ENCODE measurements at places on chromosomes 7 and 10.

- DNase-seq, result no peak
Measured at GRCh38 chr10:86801995-86802394, 45.6 kb downstream of the BMPR1A start.

DNA sequence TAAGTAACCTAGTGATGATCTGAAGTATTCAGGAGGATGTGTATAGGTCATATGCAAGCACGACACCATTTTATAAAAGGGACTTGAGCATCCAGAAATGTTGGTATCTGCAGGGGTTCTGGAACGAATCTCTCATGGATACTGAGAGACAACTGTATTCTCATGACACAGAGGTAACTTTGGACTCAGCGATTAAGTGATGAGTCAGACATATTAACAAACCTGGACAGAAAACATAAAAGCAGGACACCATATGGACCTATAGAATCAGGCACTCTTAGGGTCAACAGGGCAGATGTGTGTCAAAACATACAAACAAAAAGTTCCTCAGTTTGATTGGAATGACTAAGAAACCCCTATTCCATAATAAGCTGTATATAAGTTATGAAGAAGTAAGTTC, 248.1 kb downstream of the ANKRD7 start:
- no peak for DNase-seq

GRCh38 chr10:1272777-1273161, 216.6 kb downstream of the WDR37 start:
- no peak for DNase-seq

DNA sequence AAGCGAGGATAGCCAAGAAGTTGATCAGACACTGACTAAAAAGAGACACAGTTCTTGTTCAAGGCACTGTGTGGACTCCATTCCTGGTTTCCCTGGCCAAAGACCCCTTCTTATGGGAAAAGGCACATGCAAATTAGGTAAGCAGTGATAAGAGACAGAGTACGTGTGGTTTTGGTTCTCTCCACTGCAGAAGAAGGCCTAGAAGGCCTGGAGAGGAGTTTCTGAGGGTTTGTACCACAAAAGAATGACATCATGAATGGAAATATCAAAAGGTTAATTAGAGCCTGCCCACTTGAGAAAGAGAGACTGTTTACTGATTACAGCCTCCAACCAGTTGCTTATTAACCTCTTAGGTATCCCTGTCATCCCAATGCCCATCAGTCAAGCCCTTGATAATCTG, 137.5 kb downstream of the ZNF365 start:
- DNase-seq, result no peak

DNA sequence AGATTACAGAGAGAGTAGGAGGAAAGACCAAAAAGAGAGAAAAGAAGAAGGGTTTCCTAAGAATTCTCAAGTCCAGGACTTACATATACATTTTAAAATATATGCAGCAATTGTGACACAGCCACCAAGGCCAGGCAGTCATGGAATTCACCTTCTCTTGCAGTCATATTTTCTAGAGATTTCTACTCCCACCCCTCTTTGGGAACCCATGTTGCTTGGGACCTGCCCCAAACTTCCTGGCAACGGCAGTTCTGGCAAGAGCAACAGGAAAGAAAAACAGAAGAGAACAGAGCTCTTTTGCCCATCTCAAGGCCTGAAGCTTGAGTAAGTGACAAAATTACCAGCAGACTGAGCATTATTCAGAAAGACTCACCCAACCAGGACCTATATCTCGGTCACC, 128.3 kb upstream of the ASAH2 start:
- no peak for DNase-seq

DNA sequence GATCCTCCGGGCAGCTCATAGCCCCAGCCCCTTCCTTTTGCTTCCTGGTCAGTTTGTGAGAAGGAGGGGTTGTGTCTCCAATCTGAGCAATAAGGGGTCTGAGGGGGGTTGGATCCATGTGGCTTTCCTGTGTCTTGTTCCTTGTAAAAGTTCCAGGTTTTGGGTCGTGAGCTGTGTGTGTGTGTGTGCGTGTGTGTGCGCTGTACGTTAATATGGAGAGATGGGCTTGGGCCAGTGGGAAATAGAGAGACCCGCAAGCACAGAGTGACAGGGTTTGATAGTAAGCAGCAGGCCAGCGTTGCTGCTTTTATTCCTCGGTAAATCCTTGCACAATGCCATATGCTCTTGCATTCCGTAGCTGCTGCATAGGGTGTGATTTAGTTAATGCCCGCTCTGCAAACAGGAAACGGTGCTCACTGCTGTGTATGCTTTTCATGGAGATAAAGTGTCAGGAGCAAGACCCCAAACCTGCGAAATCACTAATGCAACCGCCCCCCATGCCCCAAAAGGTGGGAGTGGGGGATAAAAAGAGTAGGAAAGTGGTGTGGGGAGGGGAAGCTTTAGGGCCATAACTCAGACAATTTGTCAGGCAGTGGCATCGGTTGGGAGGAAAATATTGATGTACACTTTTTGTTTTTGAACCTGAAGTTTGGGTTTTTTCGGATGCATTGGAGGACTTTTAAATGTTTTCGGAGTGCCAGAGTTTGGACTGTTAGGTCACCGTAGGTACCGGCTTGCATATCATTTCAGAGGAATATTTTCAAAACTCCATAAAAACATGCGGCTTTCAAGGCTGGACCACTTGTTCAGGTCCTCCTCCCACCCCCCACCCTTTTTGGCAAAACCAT, 108.7 kb downstream of the TCF7L2 start:
- DNase-seq, result no peak

- no peak for DNase-seq
Measured at GRCh38 chr10:114869520-114869892, 47.9 kb downstream of the FHIP2A start.

DNA sequence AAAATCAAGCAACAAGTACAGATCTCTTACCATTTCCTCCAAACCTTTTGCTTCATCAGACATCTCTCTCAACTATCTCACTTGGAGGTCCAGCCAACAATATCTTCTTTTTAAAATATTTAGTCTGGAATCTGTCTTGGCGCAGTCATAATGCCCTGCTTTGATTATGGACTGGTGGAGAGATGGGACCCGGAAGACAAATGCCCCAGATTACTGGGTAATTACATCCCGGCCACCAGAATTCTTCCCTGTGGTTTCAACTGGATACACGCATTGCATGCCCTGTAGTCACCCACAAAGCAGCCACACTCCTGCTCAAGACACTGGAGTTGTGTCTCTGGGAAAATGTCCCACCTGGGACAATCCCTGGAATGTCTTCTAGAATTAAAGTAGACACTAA, 65.5 kb downstream of the BPGM start:
- no peak for DNase-seq

DNA sequence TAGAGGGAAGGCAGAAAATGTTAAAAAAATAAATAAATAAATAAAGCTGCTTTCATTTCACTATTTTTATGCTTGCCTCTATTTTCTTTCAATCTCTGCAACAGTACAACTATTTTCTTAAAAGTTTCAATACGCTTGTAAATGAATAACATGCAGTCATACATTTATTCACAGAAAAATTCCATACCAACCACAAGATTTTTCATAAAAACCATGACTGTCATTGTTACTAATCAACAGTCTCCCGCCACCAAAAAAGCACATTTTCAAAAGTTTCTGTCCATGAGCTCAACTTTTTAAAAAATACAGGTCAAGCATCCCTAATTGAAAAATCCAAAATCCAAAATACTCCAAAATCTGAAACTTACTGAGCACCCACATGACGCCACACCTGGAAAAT, 5.3 kb downstream of the PARD3 start:
- no peak for DNase-seq

DNA sequence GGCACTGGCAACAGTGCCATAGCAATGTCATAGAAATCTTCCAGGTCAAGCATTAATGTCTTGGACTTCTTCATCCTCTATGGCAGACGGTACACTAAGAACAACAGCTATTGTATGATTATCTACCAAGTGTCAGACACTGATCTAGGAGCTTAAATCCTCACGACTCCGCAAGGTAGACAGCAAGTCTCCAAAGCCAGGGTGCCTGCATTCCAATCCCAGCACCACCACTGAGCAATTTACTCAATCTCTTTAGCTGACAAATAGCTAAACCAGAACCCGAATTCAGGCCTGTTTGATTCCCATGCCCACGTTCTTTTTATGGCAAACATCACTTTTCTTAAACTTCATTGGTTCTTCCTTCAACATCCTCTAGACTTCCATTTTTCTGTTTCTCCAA, 31.8 kb downstream of the DNMBP start:
- no peak for DNase-seq

- no peak for DNase-seq
Measured at GRCh38 chr10:114815791-114816190, 5.8 kb upstream of the FHIP2A start.

DNA sequence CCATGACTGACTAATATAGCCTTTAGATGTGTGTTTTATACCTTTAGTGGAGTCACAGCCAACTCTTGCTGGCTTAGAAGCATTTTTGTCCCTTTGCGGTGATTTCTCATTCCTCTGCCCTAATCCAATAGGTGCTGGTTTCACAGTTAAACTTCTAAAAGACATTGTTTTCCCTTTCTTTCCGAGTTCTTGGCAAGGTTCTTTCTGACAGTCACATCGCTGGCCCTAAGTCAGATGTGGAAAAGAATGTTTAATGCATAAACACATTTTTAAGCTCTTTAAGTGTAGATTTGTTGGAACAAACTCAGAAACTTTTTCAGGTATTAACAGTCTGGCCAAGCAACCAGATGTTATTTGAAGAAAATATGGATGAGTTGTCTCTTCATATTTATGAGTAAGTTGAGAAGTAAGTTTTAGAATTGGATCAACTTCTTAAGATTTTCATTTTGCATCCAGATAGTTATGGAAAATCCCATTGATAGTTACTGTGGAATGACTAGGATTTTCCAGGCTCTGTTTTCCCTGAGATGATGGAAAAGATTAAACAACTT, 4.1 kb downstream of the EPDR1 start:
- no peak for DNase-seq

DNA sequence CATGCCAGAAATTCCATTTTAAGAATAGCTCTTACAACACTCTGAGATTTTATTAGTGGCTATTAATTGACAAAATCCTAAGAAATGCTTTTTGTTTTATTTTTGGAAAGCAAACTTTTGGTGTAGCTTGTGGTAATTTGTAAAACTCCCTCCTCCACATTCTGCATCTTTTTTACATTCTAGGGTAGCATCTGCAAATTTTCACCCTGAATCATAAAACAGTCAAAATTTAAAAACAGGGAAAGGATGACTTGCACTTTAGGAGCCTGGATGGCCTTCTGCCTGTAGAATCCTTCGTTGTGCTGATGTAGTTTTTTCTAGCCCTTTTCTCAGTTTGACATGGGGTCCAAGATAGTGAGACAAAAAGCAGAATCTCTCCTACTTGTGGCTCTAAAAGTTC, 316.1 kb downstream of the ADRA2A start:
- no peak for DNase-seq

DNA sequence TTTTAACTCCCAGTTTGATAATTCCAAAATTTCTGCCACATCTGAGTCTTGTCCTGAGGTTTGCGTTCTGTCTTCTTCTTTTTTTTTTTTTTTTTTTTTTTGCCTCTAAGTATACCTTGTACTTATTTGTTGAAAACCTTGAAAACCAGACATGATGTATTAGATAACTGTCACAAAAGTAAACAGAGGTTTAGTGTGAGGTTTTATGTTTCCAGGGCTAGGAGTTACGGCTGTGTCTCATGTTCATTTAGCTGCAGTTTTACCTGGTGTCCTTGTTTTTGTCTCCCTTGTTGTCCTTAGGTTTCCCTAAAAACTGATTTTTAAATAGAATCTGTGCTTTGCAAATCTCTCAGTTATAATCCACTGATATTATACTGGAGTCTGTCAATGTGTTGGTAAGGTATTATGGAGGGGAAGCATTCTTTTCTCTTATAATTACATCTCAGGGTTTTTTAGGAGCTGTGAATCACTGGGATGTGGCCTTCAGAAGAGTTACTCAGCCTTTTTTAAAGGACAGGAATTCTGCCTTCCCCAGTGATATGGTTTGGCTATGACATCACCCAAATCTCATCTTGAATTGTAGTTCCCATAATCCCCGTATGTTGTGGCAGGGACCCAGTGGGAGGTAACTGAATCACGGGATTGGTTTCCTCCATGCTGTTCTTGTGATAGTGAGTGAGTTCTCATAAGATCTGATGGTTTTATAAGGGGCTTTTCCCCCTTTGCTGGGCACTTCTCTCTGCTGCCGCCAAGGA, 95.0 kb downstream of the CDCA7L start:
- DNase-seq, result no peak

GRCh38 chr7:89073776-89074175, 278.2 kb upstream of the TEX47 start:
- DNase-seq, result no peak

DNA sequence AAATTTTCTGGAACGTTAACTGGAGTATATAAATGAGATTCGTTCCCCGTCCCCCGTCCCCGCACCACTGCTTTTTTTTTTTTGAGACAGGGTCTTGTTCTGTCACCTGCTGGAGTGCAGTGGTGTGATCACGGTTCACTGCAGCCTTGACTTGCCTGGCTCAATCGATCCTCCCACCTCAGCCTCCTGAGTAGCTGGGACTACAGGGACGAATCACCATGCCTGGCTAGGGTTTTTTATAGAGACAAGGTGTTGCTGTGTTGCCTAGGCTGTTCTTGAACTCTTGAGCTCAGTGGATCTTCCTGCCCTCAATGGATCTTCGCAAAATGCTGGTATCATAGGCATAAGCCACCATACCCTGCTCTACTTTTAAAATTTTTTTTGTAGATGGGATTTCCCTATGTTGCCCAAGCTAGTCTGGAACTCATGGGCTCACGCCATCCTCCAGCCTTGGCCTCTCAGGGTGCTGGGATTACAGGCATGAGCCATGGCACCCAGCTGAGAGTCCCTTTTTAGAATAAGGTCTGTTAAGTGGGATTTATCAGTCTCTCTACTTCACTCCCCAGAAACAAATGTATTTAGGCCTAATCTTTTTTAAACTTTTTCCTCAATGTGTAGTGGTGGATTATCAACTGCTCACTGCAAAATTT, 122.9 kb downstream of the LYZL1 start:
- DNase-seq, result no peak

- DNase-seq, result no peak
Measured at GRCh38 chr10:71712572-71713134, 6.9 kb downstream of the C10orf105 start.

DNA sequence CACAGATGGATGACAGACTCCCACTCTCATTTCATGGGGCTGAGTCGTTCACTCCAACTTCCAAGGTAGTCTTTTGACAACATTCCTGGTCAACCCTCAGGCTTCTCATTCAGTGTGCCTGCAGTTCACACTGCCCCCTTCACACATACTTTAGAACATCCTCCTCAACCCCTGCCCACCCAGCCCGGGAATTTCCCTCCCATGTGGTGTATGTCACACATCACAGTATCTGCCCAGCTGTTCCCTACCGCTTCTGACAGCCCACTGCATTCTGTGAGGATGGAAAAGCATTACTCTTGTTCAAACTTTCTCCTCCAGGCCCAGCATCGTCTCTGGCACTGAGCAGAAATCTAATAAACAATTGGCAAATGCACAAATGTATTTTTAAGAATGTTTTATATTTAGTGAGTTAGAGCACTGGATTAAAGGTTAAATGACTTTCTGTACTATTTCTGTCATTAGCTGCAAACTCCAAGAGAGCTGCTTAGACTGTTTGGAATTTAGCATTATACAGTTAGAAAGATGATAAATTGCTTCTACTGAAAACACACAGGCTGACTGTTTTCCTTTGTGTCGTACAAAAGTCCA, 110.4 kb downstream of the SFMBT2 start:
- no peak for DNase-seq
